ENCODE measurements at places on chromosomes 3 and 15.
A peak's percentile ranks its signal among the peaks of the same experiment; 100 is the strongest.

DNA sequence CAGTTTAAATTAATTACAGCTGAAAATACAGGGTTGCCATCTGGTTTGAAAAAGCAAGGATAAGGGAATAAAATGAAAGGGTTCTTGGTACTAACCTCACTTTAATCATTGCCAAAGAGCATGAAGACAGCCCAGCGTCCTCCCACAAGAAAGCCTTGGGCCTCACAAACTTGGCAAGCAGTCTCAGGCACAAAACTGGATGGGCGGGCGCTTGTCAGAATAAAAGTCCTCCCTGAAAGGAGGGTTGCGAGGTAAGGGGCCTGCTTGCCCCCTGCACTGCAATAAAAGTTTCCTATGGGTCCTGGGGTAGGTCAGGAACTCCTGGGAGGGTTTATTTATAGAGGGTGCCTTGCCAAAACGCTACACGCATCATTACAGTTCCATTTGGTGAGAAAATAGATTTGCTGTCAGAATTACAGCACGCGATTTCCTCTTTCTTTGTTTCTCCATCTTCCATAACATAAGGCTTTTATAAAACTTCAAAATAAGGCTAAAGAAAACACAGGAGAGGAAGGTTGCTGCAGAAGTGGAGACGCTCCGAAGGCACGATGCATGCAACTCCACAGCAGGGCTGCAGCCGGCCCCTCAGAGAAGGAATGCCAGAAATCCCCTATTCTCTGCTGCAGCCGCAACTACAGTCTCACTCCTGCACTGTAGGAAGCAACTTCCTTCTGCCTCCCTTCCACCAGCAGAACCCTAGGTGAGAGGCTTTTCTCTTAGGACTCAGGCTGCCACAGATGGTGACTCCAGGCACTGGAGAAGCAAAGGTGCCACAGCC lies 61.3 kb downstream of the VGLL4 start:
- DNase-seq, result peak; percentile 2

GRCh38 chr3:126270145-126270811 lies 86.9 kb downstream of the KLF15 start:
- DNase-seq, result no peak

GRCh38 chr15:29695489-29696167 lies 126.6 kb downstream of the TJP1 start:
- no peak for DNase-seq

GRCh38 chr3:167729591-167729990 lies 5.1 kb downstream of the PDCD10 start:
- DNase-seq, result no peak

DNA sequence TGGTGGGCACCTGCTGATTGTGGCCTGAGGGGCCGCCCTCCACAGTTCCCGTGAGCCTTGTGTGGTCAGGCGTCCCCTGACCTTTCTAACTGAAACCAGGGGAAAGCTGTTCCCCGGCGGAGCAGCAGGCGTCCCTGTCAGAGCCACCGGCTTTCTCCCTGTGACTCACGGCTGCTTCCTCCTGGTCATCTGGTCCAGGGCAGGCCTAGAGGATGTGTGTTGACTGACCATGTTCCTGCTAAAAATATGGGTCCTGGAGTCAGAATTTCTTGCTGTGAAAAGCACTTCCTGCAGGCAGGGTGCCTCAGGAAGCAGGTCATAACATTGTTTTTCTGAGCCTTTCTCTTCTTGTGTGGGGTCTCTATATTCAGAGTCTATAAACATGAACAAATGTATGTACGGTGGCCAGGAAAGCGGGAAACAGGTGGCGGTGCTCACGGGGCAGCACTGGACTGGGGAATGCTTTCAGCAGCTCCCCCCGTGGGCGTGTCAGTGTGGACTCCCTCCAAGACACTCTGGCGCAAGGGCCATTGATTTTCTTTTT lies 38.4 kb upstream of the CGNL1 start:
- no peak for DNase-seq

GRCh38 chr3:21185816-21186314 lies 565.1 kb downstream of the ZNF385D start:
- no peak for DNase-seq

GRCh38 chr3:53628536-53629401 lies 134.4 kb downstream of the CACNA1D start:
- no peak for DNase-seq

GRCh38 chr3:128698211-128699047 lies 27.6 kb upstream of the RAB7A start:
- DNase-seq, result no peak

- no peak for DNase-seq
Measured at GRCh38 chr3:195077611-195078540, 193.1 kb downstream of the XXYLT1 start.

DNA sequence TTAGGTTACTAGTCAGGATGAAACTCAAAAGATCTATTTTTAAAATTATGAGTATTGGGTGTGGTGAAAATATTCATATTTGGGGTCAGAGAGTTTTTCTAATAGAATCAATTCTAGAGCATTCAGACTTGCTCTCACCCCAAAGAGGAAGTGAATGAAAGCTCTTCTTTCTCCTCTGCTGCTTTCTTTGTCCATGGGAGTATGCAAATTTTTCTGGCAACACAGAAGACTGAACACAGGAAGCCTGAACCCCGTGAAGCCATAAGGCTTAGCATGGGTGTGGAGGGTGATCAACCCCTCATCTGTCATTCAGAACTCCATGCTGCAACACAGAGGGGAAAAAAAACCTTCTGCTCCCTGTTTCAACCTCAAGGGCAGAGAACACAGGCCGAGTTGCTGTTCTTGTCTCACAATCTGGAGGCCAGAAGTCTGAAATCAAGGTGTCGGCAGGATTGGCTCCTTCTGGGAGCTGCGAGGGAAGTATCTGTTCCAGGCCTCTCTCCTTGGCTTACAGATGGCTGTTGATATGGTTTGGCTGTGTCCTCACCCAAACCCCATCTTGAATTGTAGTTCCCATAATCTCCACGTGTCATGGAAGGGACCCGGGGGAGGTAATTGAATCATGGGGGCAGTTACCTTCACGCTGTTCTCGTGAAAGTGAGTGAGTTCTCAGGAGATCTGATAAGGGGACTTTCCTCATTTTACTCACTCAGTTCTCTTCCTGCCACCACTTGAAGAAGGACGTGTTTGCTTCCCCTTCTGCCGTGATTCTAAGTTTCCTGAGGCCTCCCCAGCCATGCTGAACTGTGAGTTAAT lies 33.7 kb upstream of the CD47 start:
- DNase-seq, result peak; percentile 27

DNA sequence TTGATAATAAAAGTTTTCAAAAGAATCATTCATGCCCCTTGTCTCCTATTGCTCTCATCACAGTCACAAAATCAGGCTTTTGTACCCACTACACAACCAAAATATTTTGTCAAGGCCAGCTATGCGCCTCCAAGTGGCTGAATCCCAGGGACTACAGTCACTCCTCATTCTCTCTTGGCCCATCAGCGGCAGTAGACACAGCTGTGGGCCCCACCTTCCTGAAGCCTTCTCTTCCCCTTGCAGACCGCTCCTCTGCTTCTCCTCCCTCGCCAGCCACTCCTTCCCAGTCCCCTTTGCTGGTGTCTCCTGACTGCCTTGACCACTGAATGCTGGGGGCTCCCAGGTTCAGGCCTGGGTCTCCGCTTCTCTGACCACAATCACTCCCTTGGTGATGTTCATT lies 52.1 kb downstream of the LSM3 start:
- no peak for DNase-seq

Measured in NCI-H2081 treated with DMSO at 0.1 percent for 48 hours (cell line).